ENCODE measurements at places on chromosomes 16 and 17. TPM values are rescaled to one million over a fixed set of nuclear protein-coding genes. Genes with fewer than 3 reads are reported as not detected.

DNA sequence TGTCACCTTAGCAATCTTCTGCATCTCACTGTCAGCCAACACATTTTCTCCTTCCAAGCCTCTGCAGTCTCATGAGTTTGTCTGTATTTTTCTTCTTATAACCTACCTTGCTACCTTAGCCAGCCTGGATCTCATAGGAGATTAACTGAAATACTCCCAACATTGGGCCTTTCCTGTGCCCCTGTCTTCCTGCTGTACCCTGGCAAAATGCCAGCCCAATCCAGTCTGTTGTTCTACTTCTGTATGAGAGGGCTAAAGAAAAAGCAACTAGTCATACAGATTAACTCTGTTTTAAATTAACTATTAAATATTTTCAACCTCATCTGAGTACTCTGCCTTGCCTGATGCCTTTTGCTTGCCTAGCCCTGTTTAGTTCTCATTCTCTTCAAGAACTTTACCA is 18.4 kb downstream of the GOSR1 start:
- H3K36me3 ChIP-seq: peaks cover 82% of the 10 kb centered on the region
- no peak for DNase-seq
- H3K27ac ChIP-seq: no peak overlapping the region
- H3K27me3 ChIP-seq: no peaks in the 10 kb centered on the region
- H3K4me3 ChIP-seq: no peak overlapping the region

- peaks cover 28% of the 10 kb centered on the region for H3K4me1 ChIP-seq
- DNase-seq: no peak
- no peak overlapping the region for H3K27ac ChIP-seq
Observed at GRCh38 chr17:77038884-77039555, 101.7 kb upstream of the SEC14L1 start.

- no peaks in the 10 kb centered on the region for H3K4me1 ChIP-seq
- peaks cover 49% of the 10 kb centered on the region for H3K36me3 ChIP-seq
- no peak overlapping the region for H3K4me3 ChIP-seq
- DNase-seq: no peak
Observed at GRCh38 chr17:17871913-17872312, 35.1 kb upstream of the SREBF1 start.

DNA sequence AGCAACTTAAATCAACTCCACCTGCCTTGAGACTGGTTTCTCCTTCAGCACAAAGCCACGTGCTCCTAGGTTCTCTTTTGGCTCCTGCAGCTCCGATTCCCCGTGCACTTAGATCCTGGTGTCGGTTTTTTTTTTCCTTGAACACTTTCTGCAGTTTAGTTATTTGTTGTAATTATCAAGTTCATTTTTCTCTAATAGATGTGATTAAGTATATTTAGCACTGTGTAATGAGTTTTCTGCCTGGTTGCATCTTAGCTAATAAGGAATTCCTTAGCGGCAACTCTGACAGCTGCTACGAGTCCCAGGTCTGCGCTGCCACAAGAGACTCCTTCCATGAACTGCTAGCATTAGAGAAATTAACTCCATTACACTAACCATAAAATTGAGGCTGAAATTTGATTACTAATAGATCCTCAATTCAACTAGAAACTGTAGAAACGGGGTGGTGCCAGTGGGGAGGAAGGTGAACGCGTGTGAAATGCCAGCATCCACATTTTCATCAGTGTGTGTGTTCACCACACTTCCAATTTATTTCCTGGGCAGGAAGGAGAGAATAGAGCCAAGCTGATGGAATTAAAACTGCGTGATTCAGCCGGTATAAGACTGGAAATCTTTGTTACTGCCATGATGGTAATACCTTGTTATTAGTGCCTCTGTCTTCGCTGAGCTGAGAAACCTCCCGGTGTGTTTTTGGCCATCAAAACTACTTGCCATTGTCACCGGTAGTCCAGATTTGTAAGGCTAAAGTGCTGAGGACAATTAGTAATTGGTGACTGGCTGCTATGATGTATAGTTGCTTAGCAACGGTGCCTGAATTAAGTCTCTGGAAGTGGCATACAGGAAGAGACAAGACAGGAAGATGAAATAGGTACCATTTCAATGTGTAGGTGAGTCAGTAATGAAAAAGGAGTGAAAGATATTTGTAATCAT is 232.4 kb downstream of the IRX3 start:
- DNase-seq: no peak
- no peaks in the 10 kb centered on the region for H3K27me3 ChIP-seq
- H3K36me3 ChIP-seq: no peaks in the 10 kb centered on the region

- H3K4me3 ChIP-seq: no peak overlapping the region
- DNase-seq: no peak
- peaks cover 33% of the 10 kb centered on the region for H3K36me3 ChIP-seq
- H3K27ac ChIP-seq: no peak overlapping the region
- H3K4me1 ChIP-seq: no peaks in the 10 kb centered on the region
Observed at GRCh38 chr17:44022246-44022645, 7.5 kb upstream of the TMEM101 start.

The CDK3 gene
- 2.0 TPM for total RNA-seq

The BTBD17 gene
- not detected for total RNA-seq

Measured in SJSA1 (cell line).